Dorsolateral prefrontal cortex (tissue), 122 donors: ENCODE measurements at places on chromosomes 16 and 17.

DNA sequence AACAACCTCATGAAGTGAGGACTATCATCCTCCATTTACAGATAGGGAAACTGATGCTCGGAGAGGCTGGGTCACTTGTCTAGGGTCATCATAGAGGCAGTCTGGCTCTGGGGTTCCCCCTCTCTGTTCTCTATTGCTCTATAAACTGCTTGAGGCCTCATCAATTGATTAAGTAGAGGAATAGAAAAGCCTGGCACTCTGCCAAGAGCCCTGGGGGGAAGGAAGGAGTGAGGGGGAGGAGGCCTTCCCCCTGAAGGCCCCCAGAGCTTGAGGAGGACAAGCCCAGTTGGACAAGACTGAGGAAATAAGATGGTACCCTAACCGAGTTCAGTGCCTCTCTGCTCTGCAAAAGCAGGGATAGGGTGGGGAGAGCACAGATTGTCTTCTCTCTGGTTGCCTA lies 21.0 kb downstream of the SDK2 start:
- DNase-seq, result no peak

DNA sequence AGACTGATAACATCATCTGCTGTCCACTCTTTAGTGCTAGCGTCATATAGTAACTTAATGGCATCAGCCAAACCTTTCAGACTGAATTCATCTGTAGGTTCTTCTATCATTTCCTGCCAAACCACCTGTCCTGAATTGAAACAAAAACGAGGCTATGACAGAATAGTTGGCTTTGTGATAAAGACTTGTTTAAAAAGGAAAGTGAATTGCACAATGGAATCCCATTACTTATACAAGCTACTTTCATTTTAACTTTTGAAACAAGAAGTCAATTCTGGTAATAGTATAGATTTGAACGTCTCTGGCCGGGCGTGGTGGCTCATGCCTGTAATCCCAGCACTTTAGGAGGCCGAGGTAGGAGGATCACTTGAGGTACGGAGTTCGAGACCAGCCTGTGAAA lies 18.2 kb downstream of the LASP1NB start:
- DNase-seq, result no peak

- DNase-seq, result no peak
Observed at GRCh38 chr16:49504626-49505025, 131.0 kb downstream of the C16orf78 start.

- no peak for DNase-seq
Observed at GRCh38 chr16:68366062-68366461, 55.2 kb downstream of the PRMT7 start.

GRCh38 chr16:66115373-66115772 lies 251.1 kb upstream of the CDH5 start:
- no peak for DNase-seq

GRCh38 chr17:19260958-19261357 lies 23.8 kb downstream of the EPN2 start:
- no peak for DNase-seq

DNA sequence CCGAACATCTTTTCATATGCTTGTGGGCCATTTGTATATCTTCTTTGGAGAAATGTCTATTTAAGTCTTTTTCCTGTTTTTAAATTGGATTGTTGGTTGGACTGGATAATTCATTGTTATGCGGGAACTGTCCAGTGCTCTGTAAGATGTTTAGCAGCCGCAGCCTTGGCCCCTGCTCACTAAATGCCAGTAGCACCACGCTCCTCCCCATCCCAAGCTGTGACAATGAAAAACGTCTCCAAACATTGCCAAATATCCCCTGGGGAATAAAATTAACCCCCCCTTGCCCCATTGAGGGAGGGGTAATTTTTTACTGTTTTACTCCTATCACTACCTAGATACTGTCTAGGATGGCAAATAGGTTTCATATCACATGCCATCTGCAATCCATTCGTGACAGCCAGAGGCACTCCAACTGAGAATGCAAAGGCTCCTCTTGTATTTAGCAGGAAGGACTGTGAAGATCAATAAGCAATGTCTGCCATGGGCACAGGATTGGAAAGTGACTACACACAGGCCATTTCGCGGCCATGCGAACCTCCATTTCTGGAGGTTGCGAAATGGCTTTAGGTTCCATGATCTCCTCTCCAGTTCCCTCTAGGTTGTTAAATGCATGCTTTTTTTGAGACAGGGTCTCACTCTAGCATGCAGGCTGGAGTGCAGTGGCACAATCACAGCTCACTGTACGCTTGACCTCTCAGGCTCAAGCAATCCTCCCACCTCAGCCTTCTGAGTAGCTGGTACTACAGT lies 9.3 kb downstream of the PLXDC1 start:
- DNase-seq, result no peak

GRCh38 chr16:57167538-57167937 lies 18.3 kb downstream of the PSME3IP1 start:
- DNase-seq, result no peak

DNA sequence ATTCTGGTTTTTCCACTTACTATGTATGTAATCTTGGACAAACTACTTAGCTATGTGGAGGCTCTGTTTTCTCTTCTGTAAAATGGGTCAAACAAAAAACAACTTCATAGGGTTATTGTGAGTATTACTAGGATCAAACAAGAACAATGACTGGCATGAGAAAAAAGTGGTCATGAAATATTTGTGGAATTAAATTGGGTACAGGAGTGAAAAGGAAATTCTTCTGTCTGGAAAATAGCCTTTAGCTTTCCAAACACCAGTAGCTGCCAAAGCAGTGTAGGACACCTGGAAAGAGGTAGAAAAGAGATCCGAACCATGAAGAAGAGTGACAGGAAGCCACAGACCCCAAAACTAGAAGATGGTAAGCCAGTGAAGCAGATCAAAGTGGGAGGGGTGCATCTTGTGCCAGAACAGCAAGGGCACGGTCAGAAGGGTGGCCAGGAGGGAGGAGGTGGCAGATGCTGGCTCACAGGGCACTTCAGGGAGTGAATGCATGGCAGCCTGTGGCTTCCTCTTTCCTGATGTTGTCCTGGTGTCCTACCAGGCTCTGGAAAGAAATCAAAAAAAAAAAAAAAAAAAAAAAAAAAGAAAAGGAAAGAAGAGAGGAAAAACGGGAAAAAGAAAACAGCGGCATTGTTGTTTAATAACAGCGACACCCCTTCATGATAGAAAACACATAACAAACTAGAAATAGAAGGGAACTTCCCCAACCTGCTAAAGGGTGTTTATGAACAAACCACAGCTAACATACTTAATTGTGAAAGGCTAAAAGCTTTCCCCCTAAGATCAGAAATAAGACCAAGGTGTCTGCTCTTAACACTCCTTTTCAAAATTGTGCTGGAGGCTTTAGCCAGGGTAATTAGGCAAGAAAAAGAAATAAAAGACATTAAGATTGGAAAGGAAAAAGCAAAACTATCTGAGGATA lies 67.9 kb downstream of the PCTP start:
- no peak for DNase-seq

DNA sequence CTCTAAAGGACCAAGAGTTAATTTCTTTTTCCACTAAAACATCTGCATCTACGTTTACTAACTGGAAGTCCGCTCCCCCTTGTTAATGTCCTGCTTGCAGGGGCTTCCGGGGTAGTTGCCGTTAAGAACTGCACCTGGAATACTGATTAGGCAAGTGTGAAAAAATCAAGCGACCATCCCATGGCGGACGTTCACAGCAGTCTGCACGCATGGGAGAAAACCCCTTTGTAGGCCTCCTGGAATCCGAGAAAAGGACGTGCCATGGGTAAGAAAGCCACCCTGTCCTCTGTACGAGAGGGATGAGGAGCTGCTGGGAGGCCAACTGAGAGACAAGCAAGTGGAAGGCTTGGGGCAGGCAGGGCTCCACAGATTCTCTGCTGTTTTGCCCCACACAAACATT lies 14.9 kb downstream of the SNN start:
- no peak for DNase-seq

GRCh38 chr17:38900978-38901656 lies 24.3 kb upstream of the LASP1NB start:
- DNase-seq, result peak; percentile 33

- no peak for DNase-seq
Observed at GRCh38 chr16:10805334-10805733, 13.3 kb downstream of the TVP23A start.

GRCh38 chr16:1444730-1445517 lies 568 bp upstream of the CCDC154 start:
- no peak for DNase-seq

GRCh38 chr16:27231692-27232060 lies 28.4 kb downstream of the KDM8 start:
- DNase-seq, result no peak

DNA sequence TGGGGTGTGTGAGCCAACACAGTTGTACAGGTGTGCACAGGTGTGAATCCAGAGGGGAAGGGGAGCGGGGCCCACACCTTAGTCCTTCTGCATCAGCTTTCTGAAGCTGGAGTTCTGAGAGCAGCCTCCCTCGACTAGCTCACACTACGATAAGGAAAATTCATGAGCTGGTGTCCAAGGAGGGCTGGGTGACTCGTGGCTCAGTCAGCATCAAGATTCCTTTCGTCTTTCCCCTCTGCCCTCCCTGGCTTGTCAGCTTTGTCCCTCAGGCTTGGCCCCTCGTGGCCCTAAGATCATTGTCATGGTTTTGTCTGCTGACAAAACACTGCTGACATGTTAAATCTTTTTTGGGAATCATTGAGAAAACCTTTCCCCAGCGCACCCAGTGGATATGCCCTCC lies 47.5 kb downstream of the OR1D5 start:
- DNase-seq, result no peak

DNA sequence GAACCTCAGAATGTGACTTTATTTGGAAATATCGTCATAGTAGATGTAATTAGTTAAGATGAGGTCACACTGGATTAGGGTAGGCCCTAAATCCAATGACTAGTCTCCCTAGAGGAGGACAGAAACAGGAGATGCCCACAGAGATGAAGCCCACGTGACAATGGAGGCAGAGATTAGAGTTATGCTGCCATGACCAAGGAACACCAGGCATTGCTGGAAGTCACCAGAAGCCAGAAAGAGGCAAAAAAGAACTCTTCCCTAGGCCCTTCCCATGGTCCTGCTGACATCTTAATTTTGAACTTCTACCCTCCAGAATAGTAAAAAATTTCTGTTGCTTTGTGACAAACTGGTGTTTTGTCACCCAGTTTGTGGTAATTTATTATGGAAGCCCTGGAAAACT lies 49.6 kb downstream of the IKZF3 start:
- DNase-seq, result no peak

- no peak for DNase-seq
Observed at GRCh38 chr17:49086649-49087048, 45.9 kb upstream of the B4GALNT2 start.
